ENCODE measurements at places on chromosomes 3 and 15.
A peak's percentile ranks its signal among the peaks of the same experiment; 100 is the strongest.

DNA sequence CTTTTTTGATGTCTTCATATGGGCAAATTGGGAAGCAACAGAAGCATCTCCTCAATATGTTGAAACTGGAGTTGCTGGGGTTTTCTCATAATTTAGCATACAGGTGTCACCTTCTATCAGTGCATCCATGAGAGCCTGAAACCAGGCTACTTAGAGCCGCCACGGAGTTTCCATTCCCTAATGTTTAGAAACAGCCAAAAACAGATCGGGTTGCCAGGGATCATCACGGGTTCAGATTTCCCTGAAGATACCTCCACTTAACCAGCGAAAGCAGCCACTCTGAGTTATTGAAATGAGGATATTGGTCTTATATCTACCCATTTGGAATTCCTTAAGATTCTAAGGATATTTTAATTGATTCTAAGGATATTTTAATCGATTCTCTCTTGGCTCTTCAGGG, 14.5 kb downstream of the TERB2 start:
- DNase-seq = no peak

- no peak for DNase-seq
Observed at GRCh38 chr3:191176038-191176785, 22.8 kb upstream of the OSTN start.

GRCh38 chr15:88605189-88606069, 15.7 kb upstream of the AEN start:
- DNase-seq = peak; percentile 11

- DNase-seq = no peak
Observed at GRCh38 chr15:61915640-61916039, 144.6 kb downstream of the VPS13C start.

- DNase-seq = no peak
Observed at GRCh38 chr15:88504445-88504844, 36.9 kb downstream of the MRPS11 start.

All from brain microvascular endothelial cell (primary cell).